H7 (cell line): ENCODE measurements at places on chromosomes 13 and 19. TPM values are rescaled to one million over a fixed set of nuclear protein-coding genes. Genes with fewer than 3 reads are reported as not detected.

- DNase-seq: peak; percentile 97
These were observed 19.0 kb downstream of the MAN2B1 start for GRCh38 chr19:12647490-12648071.

The MAG gene
- 0.10 TPM in 1 of 2 replicates, not detected in the other for total RNA-seq

- no peak for DNase-seq
These were observed 33.1 kb downstream of the RGCC start for GRCh38 chr13:41490371-41491015.

DNA sequence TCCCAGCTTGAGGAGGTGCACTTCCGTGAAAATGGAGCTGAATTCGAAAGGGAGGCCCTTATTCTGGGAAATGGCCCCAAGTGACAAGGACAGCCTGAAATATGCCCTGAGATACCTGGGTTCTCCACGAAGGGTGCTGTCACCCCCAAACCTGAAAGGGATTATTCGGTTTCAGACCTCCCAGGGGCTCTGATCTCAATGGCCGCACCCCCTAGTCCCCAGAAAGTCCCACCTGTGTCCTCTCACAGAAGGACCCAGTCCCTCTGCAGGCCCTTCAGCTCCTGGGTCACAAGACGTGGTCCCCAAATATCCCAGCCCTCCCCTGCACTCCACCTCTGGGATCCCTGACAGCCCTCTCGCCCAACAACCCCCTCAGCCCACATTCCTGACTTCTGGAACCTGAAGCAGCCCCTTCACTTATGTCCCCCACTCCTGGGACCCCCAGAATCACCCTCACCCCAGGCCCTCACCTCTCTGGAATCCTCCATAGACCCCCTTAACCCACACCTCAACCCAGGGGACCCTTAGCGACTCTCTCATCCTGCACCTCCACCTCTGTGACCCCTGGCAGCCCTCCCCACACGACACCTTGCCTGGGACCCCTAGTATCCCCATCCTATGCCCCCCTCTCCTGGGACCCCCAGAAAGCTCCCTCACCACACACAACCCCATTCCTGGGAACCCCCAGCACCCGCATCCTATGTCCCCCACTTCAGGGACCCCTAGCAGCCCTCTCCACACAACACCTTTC, 606 bp downstream of the SYNGR4 start:
- no peak for DNase-seq

The YIPF2 gene
- 81.1 and 90.3 TPM in 2 replicates for total RNA-seq

GRCh38 chr19:34816708-34817107, 43.7 kb upstream of the ZNF599 start:
- no peak for DNase-seq

DNA sequence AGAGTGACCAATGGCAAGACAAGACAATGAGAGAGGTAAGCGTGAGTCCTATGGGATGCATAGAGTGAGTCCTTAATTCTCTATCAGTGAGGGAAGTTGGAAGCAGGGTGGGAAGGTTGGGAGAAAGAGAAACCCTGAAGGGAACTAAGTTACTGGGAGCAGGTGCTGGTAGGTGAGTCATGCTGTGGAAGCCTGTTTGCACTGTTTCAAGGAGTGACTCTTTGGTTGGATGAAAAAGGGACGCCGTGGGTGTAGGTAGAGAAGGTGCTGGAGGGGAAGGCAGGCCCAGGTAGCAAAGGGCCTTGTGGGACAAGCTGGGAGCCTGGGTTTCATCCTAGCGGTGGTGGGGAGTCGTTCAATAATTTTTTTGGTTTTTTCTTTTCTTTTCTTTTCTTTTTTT, 21.9 kb downstream of the IGFL1 start:
- DNase-seq: no peak

GRCh38 chr13:91747186-91747585, 348.8 kb downstream of the GPC5 start:
- no peak for DNase-seq

- DNase-seq: no peak
These were observed 21.8 kb upstream of the ZNF492 start for GRCh38 chr19:22612316-22612715.

DNA sequence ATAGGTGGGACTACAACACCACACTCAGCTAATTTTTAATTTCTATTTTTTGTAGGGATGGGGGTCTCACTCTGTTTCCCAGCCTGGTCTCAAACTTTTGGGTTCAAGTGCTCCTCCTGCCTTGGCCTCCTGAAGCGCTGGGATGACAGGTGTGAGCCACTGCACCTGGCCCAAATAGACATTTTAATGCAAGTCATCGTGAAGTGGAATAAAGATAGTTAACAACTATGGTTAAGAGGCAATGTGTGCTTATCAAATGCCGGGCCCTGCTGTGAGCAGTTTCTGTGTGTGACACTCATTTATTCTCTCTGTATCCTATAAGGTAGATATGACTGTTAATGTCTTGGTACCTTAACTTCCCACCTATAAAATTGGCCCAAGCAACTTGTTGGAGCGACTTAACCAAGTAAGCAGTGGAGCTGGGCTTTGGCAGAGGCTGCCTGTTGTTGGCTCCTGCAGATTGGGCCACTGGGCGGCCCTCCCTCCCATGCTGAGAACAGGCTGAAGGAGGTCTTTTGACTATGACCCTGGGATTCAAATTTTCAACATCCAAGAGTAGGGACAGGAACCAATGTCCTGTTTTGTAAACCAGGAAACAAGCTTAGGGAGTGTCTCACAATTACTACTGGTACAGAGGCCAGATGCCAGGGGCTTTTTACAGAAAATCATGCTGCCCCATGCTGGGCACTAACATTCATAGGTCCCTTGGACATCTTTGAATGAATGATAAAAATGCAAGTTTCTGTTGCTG, 450.7 kb downstream of the TSHZ3 start:
- peak; percentile 61 for DNase-seq

The PRRG2 gene
- total RNA-seq: 0.55 and 1.2 TPM in 2 replicates

DNA sequence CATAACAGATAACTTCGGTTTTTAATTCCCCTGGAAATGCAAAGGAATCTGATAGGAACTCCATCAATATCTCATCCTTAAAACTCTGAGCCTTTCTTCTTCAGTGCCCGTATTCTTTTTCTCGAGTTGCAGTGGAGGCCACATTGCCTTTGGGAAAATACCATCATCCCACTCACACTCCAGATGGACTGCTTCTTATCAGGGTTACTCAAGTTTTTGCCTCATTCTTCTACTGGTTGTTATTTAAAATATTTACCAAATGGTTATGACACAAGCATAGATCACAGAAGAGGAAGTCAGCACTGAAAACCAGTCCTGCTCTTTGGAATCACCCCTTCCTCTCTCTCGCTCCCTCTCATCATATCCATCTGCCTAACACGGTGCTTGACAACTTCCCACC, 1020.5 kb upstream of the SLC10A2 start:
- DNase-seq: no peak

- peak; percentile 4 for DNase-seq
These were observed 1029.8 kb downstream of the DIAPH3 start for GRCh38 chr13:59133903-59134302.

GRCh38 chr19:5987077-5987818, 9.3 kb upstream of the RANBP3 start:
- DNase-seq: peak; percentile 82

DNA sequence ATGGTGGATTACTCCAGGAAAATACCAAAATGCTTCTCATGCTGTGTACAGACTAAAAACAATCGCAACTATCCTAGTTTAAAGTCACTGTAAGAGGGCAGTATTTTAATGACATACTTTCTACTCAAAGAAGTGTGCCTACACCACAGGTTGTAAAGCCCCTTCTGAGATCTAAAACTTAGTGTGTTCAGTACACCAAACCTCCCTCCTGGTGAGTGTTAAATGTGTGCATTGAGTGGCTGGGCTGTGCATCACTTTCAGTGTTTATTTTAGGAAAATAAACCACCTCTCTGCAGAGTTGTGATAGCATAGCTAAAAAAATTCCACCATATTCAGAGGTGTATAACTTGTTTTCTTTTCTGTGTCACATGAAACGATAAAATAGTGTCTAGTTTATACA, 263.7 kb downstream of the DACH1 start:
- no peak for DNase-seq

GRCh38 chr13:35965226-35965927, 165.8 kb downstream of the DCLK1 start:
- DNase-seq: no peak

The TSHZ3 gene
- 2.0 and 2.7 TPM in 2 replicates for total RNA-seq

- peak; percentile 62 for DNase-seq
These were observed 15.5 kb downstream of the TMPRSS9 start for GRCh38 chr19:2375353-2376121.

The TJP3 gene
- total RNA-seq: 10.7 and 18.8 TPM in 2 replicates

The MISP gene
- 0.11 and 0.31 TPM in 2 replicates for total RNA-seq

The MAB21L1 gene
- 0.07 TPM in 2 replicates for total RNA-seq

- peak; percentile 68 for DNase-seq
These were observed 6.8 kb downstream of the PLEKHJ1 start for GRCh38 chr19:2229103-2230032.

The BORCS8 gene
- total RNA-seq: 12.5 and 18.9 TPM in 2 replicates

The PCDH20 gene
- 0.89 and 1.4 TPM in 2 replicates for total RNA-seq

- DNase-seq: peak; percentile 54
These were observed 1.5 kb upstream of the PDX1 start for GRCh38 chr13:27918041-27918917.

DNA sequence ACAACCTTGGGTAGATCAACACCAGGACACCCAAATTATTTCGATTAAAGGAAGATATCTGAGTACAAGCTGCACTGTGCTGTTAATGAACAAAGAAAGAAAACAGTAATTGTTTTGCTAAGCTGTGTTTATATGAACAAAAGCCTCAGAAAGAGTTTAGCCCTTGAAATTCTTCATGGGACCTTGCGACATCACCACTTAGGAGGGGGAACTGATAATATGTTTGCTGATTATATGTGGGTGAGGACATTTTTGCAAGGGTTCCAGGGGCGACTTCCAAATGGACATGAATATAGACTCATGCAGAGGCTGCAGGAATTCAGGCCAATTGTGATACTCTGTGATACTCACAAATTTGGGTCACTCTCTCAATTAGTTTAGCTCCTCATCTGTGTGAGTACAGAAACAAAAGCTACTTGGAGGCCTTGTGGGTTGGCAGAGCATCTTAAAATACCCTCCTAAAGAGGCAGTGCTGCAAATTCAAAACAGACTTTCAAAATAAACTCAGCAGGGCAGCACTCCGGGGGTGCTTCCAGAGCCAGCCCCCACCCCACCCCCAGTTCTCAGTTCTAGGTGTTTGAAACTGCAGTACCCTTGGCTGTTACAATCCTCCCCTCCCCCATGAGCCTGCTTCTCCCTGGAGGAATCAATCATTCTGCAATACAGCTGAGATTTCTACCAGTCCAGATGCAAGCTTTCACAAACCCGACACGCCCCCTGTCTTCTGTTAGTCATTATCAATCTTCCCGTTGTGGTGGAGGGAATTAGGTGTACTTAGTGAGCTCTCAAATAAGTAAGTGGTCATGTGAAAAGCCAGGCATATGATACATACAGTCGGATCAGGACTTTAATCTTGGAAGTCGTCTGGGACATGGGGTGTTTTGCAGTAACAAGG, 97.0 kb upstream of the MBNL2 start:
- no peak for DNase-seq

DNA sequence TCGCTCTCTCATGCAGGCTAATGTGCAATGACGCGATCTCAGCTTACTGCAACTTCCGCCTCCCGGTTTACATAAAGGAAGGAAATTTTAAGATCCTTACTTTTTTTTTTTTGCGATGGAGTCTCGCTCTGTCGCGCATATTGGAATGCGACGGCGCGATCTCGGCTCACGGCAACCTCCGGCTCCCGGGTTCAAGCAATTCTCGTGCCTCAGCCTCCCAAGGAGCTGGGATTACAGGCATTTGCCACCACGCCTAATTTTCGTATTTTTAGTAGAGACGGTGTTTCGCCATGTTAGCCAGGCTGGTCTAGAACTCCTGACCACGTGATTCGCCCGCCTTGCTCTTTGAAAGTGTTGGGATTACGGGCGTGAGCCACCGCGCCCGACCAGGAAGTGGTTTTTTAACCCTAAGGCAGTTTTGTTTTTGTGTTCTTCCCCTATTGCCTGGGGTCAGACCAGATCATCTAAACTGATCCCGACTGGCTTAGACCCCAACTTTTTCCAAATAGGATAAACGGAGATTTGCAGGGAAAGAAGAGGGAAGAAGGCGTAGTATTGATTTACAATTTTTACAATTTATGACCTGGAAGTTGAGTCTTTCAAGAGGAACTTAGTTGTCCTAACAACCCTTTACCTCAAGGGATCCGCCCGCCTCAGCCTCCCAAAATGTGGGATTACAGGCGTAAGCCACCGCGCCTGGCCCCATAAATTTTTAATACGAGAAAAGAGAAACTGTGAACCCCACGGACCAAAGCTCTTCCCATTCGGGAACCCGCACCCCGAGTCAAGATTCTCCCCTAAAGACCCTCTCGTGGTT, 142.0 kb downstream of the ZNF737 start:
- DNase-seq: peak; percentile 31

The NLRP4 gene
- total RNA-seq: not detected in 2 replicates

The CEACAM20 gene
- total RNA-seq: not detected in 2 replicates

- no peak for DNase-seq
These were observed 89.8 kb downstream of the ZNF557 start for GRCh38 chr19:7159105-7159933.

DNA sequence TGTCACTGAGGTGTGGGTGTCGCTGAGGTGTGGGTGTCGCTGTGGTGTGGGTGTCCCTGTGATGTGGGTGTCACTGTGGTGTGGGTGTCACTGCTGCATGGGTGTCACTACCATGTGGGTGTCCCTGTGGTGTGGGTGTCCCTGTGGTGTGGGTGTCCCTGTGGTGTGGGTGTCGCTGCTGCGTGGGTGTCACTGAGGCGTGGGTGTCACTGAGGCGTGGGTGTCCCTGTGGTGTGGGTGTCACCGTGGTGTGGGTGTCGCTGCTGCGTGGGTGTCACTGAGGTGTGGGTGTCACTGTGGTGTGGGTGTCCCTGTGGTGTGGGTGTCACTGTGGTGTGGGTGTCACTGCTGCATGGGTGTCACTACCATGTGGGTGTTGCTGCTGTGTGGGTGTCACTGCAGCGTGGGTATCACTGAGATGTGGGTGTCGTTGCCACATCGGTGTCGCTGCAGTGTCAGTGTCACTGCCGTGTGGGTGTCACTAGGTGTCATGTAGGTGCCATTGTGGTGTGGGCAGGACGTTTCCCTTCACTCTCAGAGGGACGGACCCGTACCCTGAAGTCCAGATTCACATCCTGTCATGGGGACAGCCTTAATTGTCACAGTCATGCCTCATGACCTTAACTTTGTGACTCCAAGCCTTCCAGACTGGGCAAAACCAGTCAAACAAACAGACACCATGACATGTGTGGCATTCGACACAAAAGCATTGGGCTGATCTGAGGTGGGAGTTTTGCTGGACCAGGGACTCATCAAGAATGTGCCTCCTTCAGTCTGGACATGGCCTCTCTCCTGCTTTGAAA, 12.7 kb upstream of the GAS6 start:
- DNase-seq: no peak

The ZBTB32 gene
- not detected in 2 replicates for total RNA-seq

The CYP4F8 gene
- total RNA-seq: not detected in 2 replicates

- DNase-seq: no peak
These were observed 55.2 kb downstream of the SPATA13 start for GRCh38 chr13:24215732-24216131.

DNA sequence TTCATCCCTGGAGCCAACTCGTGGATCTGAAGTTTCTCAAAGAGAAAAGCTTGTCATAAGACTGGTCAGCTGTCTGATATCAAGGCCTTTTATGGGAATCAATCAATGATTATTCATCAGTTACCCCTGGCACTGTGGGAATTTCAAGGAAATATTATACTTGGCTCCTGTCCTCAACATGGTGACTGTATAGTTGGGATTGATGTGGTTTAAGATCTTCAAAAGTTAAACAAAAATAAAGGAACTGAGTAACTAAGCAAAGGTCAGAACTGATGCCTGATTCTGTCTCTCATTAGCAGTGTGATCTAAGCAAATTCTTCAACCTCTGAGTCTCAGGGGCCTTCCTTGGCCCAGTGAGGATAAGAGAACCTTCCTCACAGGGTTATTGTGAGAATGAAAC, 22.2 kb upstream of the SERPINE3 start:
- DNase-seq: no peak

The GADD45GIP1 gene
- 40.4 and 51.7 TPM in 2 replicates for total RNA-seq
